ENCODE measurements at places on chromosomes 1 and 21.
A peak's percentile ranks its signal among the peaks of the same experiment; 100 is the strongest.

DNA sequence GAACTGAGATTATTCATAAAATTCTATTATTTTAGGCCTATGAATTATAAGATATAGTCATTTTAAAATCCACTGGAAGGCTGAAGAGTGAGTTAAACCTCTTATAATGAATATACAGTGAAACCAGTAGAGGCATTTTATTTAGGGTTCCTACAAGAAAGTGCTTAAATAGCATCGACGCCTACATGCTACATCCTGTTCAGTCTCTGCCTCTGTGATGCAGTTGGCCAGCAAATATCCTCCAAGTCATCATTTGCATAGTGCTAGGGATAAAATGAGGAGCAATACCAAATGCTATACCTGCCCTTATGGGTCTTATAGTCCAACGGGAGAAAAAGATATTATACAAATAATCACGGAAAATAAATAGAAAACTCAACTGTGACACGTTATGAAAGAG lies 59.6 kb downstream of the EDEM3 start:
- no peak for DNase-seq

GRCh38 chr1:162215902-162216301 lies 146.4 kb downstream of the NOS1AP start:
- no peak for DNase-seq

- no peak for DNase-seq
Measured at GRCh38 chr1:169694304-169695075, 16.9 kb downstream of the SELL start.

DNA sequence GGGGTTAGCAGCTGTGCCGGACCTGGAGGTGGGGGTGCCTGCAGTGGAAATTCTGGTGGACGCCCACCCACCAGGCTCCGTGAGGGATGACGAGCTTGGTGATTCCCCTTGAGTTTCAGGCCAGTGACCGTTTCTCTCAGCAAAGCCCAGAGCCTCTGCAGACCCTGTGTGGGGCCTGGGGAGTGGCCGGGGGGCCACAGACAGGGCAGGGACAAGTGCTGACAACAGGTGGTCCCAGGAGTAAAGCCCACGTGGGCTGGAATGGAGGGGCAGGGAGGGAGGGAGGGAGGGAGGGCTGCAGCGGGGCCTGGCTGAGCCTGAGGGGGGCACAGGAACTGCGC lies 52.8 kb downstream of the COL18A1 start:
- DNase-seq: no peak

DNA sequence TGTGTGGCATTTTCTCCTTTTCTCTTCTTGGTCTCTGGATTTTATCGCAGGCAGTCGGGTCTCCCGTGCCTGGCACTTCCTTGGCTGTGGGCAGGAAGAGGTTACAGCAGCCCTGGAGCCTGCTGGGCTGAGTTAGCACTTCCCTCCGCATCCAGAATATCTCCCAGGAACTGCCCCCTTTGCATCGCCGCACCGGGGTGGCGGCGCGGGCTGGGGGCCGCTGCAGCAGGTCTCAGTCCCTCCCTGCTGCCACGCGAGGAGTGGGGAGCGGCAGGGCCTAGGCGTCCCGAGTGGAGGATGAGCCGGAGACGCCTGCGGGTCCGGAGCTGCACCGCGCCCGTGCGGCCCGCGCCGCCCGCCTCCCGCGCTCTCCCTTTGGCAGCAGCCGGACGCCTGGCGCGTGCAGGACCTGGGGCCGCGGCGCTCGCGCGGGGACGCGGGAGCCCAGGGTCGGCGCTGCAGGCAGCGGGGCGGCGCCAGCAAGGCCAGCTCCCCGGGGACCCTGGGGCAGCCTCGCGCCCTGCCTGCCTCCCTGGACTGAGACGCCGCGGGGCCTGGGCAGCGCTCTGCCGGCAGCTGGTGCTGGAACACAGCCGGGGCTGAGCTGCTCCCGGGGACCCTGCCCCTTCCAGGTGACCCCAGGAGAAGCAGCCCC lies 192.8 kb downstream of the PRDM2 start:
- DNase-seq: no peak

DNA sequence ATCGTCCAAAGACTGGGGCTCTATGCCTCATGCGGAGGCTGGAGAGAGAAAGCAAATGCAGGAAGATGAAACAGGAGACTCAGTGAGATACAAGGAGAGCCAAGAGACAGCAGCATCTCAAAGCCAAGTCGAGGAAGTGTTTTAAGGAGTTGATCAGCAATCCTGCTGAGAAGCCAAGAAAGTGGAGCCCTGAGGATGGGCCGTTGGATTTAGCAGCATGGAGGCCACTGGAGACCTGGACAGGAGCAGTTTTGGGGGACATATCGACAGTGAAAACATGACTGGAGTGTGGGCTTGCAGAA lies 107.4 kb upstream of the ZBTB40 start:
- no peak for DNase-seq

GRCh38 chr21:45361033-45361997 lies 43.6 kb upstream of the COL18A1 start:
- DNase-seq: no peak

DNA sequence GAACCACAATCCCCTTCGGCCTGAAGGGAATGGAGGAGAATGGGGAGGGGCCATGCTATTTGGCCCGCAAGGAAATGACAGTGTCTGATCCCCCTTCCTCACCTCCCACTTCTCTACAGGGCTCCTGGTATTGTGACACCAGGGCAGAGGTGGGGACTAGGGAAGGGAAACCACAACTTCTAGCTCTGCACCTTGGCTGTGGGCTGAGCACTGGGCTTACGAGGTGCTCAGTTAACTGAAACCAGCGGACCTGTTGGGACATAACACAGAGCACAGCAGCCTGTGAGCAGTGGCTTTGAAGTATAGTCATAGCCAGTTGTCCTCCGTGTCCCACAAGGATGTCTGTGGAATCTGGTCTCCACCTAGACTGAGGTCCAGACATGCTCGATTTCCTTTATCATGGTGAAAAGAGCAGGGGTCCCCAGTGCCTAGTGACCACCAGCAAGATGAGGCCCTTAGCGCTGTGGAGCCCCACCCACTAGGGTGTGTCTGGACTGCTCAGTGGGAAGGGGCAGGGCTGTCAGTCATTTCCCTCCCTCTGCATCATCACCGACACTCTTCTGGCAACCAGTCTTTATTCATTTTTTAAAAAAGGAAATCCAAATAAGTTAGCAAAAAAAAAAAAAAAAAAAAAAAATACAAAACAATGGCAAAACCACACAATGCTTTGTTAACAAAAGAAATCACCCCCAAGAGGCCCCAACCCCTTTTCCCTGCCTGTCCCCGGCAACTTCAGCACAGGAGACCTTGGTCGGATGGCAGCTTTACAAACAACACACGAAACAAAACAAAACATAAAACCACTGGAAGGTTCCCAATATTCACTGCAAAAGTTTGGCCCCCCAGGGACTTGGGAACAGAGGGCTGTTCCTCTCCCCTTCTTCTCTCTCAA lies 3.0 kb downstream of the MYOG start:
- DNase-seq: no peak

GRCh38 chr1:204548265-204548664 lies 32.1 kb downstream of the MDM4 start:
- DNase-seq: no peak

DNA sequence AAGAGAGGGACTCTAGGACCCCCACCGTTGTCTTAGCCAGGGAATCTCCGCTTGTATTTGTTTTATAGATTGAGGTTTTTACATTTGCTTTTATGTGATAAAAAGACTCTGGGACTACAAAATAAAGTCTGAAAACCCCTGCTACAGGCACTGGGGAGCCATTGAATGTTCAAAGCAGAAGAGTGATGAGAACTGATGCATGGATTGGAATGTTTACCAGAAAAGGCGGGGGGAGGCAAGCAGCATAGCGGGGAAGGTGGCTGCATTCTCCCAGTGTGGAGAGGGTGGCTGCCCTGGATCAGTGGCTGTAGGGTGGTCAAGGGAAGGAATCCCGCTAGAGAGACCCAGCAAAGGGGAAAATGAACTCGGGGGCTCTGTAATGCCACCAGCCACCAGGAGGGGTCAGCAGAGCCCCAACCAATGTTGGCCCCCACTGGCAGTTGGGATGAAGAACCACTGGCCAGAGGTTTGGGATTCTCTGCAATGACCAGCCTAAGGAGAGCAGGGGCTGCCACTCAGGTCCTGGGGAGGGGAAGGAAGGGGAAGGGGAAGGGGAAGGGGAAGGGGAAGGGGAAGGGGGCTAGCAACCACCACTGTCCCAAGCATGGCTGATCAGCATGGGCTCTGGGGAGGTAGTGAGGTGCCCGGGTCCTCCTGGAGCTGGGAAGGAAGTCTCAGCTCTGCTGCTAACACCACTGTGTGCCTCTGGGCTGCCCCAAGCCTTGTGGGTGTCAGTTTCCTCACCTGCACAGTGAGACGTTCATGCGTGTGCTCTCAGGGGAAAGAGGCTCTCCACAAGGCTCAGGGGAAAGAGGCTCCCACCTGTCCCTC lies 19.2 kb upstream of the PEF1 start:
- peak; percentile 60 for DNase-seq

GRCh38 chr1:52520148-52520547 lies 32.7 kb downstream of the TUT4 start:
- no peak for DNase-seq

DNA sequence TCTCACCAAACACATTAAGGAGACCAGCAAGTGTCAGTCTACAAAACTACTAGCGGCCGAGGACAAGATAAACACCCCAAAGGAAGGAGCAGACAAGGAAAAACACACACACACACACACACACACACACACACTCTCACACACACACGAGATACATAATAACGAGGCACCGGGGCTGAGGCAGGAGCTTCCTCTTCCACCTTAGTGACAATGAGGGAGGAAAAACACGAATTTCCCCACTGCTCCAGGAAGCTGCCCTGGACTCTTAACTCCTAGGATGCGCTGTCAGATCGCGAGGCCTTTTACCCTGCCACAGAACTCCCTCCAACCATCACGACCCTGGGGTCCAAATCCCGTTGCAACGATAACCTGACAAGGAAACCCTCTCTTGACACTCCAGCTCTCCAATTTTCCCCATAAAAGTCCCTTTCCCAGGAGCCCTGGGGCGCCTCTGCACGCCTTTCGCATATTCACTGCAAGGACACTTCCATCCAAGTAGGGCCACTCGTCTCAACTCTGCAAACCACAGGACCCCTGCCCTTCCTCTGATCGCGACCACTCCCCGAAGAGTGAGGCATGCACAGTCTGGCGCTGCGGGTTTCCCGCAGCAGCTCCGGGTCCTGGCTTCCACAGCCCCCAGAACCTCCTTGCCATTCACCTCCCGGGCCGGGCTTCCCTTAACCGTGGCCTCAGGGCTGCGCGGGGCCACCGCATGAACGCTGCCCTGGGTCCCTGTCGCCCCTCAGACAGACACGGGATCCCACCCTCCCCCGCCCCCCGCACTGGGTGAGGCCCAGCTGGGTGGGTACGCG lies 581 bp downstream of the ETV3 start:
- DNase-seq: no peak

GRCh38 chr1:159986531-159986930 lies 32.5 kb upstream of the SLAMF9 start:
- DNase-seq: no peak

DNA sequence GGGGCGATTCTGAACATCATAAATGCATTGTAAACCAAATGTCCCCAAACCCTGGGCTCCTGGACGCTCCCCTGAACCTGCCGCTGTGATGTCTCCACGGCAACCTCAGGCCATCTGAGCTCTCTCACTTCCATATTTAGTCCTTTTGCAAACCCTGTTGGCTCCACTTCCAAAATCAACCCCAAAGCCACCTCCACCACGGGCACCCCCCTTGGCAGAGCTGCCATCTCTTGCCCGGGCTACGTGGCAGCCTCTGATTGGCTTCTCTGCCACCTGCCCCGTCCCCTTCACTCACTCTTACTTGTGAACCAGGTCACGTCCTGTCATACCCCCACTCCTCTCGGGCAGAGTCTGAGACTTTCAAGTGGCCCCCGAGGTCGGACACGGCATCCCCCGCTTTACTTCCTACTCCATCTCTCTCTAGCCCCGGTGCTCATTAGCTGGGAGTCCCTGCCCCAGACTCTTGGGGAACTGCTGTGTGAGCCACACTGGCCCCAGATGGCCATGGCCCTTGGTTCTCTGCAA lies 15.8 kb downstream of the PRXL2B start:
- DNase-seq: no peak

GRCh38 chr1:50491142-50491541 lies 67.9 kb upstream of the DMRTA2 start:
- no peak for DNase-seq

DNA sequence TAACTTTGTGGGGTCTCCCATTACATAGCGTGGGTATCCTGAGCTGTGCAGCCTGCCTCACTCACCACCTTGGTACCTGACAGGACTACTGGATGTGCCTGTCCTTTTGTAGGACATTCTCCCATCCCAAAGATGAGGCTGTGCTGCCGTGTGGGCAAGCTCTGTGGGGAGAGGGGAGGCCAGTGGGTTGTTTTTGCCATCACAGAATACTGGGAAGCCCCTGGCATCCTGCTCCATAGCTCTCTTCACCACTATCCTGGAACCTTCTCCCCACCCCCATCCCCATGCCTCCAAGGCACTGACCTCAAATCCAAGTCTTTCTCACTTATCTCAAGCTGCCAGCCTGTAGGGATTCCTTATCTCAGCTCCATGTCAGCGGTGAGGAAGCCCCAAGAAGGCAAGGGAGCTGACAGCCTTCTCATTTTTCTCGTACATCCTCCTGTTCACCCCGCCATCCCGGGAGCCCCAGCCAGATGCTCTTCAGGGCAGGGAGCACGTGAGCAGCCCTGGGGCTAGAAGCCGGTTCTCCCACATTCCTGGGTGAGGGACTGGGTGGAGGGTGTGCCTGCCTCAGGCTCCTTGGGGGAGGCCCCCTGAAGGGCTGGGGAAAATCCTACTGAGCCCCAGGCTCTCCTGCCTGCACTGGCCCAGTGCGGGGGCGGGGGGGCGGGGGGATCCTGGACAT lies 2.4 kb upstream of the ELF3 start:
- DNase-seq: no peak

GRCh38 chr1:115447672-115448071 lies 109.6 kb upstream of the NGF start:
- no peak for DNase-seq

- DNase-seq: no peak
Measured at GRCh38 chr1:160206421-160207117, 1.4 kb downstream of the PEA15 start.

DNA sequence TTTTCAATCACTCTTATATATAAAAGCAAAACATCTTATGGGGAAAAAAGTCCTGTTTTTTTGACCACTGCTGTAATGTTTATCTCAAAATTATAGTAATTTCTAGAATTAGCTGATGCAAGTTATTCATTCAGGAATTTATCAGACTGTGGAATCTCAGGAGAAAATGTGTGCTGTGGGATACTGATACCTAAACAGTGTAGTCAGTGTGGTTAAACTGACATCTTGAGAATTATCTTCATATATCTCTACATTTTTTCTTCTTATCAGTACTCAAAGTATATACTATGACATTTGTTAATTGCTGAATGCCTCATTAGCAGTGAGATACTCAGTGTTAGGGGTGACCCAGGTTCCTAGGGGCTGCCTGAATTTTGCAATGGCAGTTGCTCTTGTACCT lies 839.3 kb downstream of the KCNT2 start:
- DNase-seq: no peak

DNA sequence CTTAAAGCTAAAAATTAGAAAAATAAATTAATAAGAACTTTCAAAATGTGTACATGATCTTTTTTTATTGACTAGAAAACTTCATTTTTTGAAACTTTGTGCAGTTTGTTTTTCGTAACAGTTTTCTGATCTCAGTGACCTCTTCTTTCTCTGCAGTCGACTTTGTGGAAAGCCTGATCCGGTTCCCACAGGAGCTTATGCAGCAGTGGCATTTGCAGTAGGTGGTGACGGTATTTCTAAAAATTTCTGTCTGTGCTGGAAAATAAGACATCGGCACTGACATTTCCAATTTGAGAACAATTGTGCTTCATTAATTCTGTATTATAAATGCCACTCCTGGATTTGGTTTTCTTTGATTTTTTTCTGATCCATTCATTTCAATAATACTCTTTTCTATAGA lies 68.8 kb downstream of the CLDN17 start:
- DNase-seq: no peak
